ENCODE measurements at places on chromosomes 2 and 18. TPM values are rescaled to one million over a fixed set of nuclear protein-coding genes. Genes with fewer than 3 reads are reported as not detected.

GRCh38 chr2:238106339-238106697, 6.2 kb downstream of the ESPNL start:
- DNase-seq: no peak

DNA sequence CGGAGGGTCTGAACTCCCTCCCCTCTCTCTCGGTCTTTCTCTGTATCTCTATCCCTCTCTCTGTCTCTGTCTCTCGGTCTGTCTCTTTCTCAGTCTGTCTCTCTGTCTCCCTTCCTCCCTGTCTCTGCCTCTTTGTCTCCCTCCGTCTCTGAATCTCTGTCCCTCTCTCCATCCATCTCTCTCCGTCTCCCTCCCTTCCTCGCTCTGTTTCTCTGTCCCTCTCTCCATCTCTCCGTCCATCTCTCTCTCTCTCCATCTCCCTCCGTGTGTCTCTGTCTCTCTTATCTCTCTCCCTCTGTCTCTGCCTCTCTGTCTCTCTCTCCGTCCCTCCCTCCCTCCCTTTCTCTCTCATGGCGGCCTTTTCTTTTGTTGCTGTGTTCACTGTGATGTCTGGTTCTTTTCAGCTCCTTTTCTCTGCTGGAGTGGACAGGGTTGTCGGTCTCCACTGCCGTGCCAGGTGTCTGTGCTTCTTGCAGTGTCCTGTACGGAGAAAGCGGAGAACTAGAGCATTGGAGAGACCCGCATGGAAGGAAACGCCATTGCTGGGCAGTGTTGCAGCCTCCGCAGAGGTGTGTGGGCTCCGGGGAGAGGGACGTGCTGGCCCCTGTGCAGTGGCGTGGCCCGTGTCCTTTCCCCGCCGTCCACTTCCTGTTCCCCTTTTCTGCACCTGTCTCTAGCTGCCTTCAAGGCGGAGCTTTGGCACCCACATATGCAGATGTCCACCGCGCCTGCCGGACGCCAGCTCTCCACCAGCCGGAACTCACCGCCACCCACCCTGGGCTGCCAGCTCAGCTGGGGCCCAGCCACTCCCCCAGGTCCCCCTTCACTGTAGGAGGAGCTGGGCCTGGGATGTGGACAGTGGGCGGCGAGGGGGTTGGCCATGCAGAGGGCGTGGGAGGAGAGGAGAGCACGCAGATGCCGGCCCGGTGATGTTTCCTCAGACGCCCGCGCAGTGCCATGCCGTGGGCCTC, 113.1 kb downstream of the NFATC1 start:
- peak; percentile 67 for DNase-seq

GRCh38 chr2:183078163-183078463, 434 bp upstream of the DUSP19 start:
- no peak for DNase-seq

DNA sequence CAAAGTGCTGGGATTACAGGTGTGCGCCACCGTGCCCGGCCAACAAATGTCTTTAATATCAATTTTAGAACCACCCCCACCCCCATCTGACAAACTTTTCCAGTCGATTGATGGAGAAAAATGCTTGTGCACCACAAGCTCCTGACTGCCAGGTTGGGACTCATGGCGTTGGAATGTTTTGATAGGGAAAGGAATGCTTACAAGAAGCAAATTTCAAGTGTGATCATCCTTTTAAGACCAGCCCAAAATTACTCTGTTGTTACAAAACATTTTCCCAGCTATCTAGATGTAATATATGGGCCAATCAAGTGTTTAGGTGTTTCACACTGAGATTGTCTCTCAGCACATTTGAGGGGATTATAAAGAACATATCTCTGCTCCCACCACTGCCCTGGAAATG, 45.2 kb downstream of the UBXN4 start:
- no peak for DNase-seq

DNA sequence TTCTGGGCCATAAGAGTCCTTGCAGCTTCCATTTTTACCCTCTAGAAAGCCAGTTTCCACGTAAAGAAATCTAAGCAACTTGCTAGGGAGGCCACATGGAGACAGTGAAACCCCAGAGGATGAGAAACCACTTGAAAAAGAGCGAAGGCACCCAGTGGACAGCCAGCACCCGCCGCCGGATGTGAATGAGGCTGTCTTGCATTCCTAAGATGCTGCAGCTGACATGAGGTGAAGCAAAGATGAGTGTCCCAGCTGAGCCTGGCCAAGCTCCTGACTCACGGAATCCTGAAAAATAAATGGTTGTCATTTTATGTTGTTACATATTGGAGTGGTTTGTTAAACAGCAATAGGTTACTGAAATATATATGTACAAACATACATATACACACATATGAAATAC, 65.9 kb upstream of the STPG4 start:
- DNase-seq: no peak

DNA sequence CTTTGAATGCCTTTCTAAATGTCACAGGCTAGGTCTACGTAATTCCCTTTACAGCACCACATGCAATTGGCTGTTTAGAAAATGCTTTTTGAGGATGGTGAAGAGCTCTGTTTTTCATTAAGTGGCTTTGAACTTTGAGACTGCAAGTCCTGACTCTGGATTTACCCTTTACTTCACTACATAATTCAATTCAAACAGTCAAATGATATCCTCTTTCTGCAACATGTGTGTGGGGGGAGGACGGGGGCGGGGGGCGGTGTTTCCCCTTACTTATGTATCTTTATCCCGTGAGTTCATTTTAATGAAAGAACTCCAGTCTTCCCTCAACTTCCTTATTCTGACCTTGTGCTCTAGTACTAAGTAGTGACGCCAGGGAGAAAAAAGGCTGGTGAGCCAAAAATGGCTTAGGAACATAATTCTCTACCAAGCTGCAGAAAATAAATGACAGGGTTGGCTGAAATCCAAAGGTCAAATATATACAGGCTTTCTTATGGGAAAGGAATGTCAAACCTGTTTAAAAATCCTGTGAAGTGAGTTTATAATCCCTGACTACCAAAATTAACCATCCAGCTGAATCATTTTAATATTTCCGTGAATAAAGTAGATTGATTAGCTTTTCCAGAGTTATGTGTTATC, 119.6 kb downstream of the SLC8A1 start:
- DNase-seq: no peak

DNA sequence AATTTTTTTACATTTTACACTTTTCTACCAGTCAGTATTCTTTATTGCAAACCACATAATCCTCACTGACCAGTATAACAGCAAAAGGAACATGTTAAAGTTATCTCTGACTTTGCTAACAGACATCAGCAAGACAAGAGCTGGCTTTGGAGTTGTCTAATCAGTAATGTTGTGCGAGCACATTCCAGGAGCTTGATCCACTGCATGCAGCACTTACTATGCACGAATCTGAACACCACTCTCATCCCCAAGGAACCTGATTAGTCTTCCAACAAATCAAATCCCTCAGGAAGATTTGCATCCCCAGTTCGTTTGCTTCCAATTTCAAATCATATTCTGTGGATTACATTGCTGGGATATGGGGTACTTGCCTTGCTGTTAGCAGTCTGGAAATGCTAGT, 269.3 kb upstream of the EPC2 start:
- DNase-seq: no peak

Gene SDC1
- total RNA-seq: 1.4 TPM

- no peak for DNase-seq
These were observed 22.2 kb downstream of the INPP5D start for GRCh38 chr2:233082222-233082930.

Gene RAB27B
- 1.3 TPM for total RNA-seq

- no peak for DNase-seq
These were observed 339.1 kb upstream of the GALNT5 start for GRCh38 chr2:156918410-156918809.

DNA sequence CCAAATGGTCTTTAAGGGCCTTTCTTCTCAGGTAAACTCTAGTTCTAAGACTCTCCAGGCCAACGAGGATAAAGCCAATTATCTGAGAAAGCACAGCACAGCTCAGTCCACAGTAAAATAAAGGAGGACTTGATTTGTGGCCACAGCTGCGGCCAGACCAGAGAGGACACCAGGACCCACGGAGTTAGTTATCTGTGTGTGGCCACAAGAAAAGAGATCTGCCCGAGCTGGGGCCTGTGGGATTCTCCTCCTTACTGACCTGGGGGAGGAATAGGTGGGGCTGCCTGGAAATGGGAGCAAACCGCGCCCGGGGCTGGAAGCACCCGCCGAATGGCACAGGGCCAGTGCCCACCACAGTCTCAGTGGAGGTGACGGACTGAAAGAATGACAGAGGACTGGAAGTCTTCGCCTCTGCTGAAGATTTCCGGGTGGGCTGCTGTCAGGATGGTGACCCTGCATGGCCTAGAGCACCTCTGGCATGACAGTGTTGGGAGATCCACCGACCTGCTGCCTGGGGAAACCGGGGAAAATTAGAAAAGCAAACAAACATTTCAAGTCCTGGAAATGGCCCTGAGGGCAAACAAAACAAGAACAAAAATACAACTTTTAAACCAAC, 13.3 kb downstream of the PROC start:
- no peak for DNase-seq

DNA sequence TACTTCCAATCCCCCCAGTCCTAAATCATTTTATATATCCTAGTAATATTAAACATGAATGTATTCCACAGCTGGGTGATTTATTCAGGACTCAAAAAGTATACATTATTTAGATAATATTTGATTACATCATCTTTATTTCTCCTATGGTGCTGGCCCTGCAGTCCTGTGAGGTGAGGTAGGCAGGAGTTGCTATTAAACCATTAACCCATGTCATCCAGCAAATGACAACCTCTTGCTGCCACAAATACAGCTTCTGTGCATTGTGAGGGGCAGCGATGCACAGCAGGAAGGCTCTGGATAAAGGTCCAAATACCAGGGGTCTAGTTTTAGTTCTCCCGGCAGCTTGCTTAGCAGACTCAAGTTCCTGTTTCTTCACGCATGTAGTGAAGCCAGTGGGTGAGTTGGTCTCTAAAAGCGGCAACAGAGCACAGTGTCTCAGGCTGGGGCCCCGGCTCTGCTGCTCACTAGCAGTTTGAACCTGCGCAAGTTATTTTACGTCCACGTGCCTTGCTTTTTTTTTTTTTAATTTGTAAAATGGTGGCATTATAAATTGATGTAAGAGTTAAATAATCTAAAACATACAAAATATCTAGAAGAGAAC, 36.1 kb downstream of the INSIG2 start:
- no peak for DNase-seq

DNA sequence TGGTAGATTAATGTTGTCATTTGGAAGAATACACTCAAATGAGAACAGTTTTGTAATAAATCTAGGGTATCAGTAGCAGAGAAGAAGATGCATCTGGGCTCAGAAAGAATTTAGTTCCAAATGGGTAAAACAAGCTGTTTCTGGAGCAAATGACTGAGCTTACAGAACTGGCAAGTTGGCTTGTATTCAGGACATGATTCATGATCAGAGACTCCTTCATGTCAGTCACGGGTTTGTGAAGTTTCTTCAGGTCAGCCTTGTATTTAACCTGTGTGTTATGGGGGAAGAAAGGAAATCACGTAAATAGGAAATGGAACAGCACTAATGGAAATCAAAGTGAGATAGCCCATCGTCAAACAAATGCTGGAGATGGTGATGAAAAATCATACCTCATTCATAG, 109.1 kb downstream of the RIF1 start:
- no peak for DNase-seq

DNA sequence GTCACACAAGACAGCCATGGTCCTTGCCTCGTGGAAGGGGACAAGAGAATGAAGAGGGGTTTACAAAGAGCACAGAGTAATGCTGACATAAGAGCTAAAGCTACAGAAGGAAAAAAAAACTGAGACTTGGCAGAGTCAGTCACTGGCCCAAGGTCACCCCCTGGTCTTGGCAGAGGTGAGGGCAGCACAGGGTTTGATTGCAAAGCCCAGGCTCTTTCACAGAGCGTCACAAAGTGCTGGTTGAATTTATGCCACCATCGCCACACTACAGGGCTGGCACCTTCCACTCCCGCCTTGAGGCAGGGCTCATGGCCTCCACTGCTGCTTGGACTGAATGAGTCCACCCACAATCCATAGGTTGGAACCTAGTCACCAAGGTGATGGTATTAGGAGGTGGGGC, 190.2 kb downstream of the INHBB start:
- no peak for DNase-seq

- DNase-seq: no peak
These were observed 62.9 kb downstream of the ZNF521 start for GRCh38 chr18:25289001-25289631.

- no peak for DNase-seq
These were observed 132.7 kb downstream of the EVA1A start for GRCh38 chr2:75428060-75428459.

DNA sequence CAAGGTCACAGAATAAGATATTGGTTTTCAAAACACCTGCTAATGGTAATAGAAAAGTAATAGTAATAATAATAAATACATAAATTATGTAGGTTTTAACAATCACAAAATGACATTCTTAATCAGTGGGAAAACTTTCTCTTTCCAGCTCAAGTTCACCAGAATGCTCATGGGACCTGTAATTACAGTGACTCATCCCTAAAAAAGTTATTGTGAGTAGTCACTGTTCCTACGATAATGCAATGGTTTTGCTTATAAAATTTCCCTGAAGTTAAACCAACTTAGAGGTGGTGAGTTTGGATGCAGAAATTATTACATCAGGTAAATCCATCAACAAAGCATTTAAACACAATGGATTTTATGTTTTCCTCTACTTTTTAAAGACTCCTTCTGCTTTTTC, 502.3 kb downstream of the PID1 start:
- DNase-seq: no peak

GRCh38 chr2:112173646-112174319, 35.6 kb downstream of the FBLN7 start:
- DNase-seq: no peak

Gene AQP4
- total RNA-seq: 0.30 TPM

Gene MAP3K19
- total RNA-seq: not detected

DNA sequence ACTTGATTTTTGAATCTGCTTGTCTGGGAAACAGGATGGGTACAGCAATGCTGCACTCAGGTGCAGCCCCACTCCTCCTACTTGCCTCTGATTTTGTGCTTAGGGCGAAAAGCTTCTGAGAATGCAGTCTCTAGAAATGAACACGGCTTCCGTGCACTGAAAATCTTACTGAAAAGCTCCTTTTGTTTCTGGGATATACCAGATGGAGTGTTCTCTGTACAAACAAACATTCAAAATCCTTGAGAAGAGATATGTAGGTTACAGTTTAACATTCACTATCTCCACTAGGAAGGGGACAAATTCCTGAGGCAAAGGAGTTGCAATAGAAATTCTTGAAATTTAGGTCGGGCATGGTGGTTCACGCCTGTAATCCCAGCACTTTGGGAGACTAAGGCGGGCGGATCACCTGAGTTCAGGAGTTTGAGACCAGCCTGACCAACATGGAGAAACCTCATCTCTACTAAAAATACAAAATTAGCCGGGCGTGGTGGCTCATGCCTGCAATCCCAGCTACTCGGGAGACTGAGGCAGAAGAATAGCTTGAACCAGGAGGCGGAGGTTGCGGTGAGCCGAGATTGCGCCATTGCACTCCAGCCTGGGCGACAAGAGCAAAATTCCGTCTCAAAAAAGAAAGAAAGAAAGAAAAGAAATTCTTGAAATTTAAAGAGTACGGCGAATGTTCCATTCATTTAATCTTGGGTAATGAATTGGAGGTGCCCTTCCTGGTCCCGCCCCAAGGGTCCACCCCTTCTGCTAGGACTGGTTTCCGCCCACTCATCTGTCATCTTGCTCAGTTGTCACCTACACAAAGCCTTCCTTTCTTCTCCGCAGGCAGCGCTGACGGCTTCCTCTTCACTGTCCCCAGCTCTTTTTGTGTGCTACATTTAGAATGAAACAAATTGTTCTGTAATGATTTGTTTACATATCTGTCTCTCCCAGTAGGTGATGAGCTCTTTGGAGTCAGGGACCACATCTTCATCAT, 92.4 kb downstream of the SOCS6 start:
- DNase-seq: no peak
